ENCODE measurements at places on chromosomes 7 and 10.
A peak's percentile ranks its signal among the peaks of the same experiment; 100 is the strongest.

GRCh38 chr10:111103196-111103840, 26.5 kb downstream of the ADRA2A start:
- no peak for DNase-seq

GRCh38 chr10:3948843-3949242, 163.8 kb upstream of the KLF6 start:
- DNase-seq, result no peak

DNA sequence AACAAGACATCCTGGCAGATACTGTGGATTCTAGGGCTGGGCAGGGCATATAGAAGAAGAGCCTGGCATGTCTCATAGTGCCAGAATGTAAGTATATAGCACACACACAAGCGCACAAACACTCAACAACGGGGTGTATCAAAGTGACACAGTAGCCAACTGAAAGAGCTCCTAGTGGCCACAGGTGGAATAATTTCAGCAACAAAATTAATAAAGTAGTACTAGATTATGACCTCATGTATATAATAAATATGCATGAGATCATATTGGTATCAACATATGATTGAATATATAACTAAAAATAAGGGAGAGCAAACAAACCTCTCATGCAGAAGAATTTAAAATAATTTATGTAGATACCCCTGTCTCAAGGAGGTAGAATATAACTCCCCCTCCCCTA, 72.4 kb upstream of the CXCL12 start:
- no peak for DNase-seq

- DNase-seq, result peak; percentile 58
These were observed 657 bp downstream of the HACD1 start for GRCh38 chr10:17616403-17617030.

DNA sequence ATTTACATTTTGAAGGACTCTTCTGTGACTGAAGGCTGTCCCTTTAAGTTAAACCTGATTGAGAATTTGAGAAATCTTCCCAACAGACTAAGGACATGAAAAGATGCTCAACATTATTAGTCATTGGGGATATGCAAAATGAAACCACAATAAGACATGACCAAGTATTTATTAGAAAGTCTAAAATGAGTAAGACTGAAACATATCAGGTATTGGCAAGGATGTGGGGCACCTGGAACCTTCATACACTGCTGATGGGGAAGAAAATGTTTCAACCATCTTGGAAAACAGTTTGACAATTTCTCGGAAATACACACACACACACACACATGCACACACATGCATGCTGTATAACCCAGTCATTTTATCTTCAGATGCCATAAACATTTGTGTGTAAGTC, 132.1 kb upstream of the CDK6 start:
- DNase-seq, result no peak

- no peak for DNase-seq
These were observed 141.9 kb upstream of the KLF6 start for GRCh38 chr10:3926675-3927525.

GRCh38 chr7:68295386-68295785, 1298.8 kb downstream of the TYW1 start:
- DNase-seq, result no peak

- no peak for DNase-seq
These were observed 14.2 kb downstream of the VTI1A start for GRCh38 chr10:112461029-112461887.

DNA sequence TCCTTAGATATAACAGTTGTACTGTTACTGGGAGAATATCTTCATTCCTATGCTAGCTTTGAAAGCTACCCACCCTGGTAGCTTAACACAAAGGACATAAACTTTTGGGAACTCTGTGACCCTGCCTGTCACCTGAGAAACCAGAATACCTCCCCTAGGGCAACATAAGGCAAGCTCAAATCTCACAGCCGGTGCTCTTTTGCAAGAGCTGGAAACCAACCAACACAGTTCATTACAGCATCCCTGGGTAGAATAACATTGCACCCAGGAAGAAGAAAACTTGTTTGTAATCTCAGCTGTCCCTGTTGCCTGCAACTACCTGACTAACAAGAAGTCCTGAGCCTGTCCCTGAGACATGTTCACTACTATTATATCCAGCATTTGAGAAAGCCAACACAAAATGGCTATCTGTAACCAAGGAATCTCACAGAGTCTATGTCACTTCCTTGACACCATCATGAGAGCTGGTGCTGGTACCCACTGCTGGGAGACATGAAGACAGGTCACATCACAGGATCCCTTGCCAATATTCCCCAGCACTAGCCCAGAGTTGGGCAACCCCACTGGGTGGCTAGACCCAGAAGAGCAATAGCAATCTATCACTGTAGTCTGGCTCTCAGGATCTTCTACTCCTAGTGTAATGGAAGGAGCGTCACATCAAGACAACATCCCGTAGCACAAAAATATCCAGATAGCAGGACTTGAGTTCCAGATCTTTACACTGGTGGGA, 31.3 kb downstream of the AKR1C3 start:
- no peak for DNase-seq

- DNase-seq, result no peak
These were observed 27.8 kb downstream of the ABI1 start for GRCh38 chr10:26832960-26833359.

- no peak for DNase-seq
These were observed 2.7 kb downstream of the AOC1 start for GRCh38 chr7:150855046-150855445.

DNA sequence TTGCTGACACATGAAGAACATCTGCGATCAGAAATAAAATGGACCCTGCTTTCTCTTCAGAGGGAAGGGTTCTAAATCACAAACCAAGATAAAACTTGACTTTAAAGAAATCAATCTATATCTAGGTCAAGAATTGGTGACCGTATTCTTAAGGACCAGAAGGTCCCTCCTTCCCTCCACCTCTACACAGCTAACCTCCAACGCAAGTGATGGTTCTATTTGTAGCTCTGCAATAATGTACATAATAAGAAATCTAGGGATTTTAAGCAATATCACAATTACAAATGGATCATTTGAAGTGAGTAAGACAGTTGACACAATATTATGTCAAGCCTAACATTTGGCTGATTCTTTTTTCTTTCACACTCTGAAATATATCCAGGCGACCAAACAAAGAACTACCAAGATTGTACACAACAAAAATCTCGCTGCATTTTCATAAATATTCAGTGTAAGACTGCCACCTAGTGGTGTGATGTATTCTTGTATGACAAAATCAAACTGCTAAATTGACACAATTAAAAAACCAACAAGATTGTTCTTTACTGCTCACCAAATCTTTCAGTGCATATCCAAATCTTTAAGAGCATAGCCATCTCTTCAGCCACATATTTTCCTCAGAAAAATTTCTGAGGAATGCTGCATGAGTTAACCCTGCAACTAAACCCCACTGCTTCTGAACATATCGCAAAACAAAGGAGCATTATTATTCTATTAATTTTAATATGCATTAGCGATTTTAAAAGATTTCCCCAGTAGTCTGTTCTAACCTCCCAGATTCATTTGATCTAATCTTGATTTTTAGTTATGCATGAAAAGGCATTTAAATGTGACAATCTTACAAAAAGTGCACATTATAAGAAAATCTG, 44.5 kb downstream of the ICA1 start:
- DNase-seq, result no peak

DNA sequence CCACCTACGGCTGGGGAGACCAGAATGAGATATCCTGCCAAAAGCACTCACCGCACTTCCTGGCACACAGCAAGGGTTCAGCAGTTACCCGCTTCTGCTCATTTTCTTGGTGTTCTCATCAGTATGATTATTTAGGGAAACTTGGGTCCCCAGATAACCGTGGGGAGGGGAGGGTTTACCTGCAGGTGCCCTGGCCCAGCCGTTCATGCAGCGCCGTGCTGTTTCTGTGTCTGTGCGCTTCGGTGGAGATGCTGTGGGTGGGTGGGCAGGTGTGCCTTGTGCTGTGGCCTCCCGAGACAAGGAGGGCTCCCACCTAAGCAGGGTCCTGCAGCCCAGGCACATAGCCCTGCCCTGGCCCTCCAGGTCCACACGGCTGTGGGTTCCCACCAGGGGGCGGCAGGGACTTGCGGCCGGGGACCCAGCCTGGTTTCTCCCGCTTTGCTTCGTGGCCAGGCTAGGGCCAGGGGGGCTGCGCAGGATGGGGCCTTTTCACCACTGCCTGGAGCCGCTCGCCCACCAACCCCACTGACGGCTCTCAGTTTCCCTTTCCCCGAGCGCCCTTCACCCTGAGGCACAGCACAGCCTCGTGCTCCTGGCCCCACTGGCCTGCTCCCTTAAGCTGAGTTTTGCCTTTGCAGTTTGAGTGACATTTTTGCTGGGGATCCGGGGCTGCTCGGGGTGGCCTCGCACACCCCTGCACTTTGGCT, 78.5 kb downstream of the LHPP start:
- DNase-seq, result peak; percentile 69

DNA sequence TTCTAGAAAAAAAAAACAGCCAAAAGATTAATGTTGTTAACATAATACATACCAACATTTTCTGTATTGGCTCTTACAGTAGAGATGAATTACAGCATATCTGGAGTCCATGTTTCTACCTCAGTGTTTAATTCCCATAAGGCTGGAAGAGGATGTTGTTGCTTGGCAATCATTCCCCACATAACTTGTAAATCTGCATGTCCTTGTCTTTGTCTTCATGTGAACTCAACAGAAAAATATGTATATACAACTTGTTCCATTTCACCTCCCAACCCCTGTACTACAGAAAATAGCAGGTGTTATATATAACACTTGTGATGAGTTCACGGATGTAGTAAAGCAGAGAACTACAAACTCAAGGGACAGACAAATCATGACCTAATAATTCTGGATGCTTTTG, 160.9 kb upstream of the SEMA3C start:
- DNase-seq, result no peak

DNA sequence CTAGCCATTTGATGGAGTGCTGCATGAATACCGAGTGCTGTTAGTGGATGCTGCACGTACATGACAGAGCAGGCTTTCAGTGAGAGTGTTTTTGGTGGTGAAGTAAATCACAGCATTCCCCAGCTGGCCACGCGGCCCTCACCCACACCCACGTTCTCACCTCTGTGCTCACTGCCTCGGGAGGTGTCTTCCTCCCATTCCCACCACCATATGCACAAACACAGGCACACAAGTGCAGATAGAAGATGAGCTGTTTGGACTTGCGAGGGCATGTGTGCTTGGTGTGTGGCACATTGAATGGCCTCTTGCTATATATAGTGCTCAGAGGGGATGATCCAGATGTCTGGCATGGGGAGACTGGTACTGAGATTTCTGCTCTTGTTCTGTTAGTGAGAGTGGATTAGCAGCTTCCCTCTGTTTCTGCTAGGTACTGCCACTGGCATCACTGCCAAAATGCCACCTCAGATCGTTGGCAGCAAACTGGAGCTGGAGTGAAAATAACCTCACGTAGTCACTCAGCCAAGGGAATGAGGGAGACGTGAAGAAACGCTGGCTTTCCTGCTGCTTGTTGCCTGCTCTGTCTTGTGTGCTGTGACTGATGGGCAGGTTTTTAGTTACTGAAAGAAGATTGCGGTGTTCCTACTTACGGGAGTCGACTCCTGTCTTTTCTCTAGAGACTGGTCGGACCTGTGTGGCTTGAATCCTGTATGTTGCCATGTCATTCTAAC, 19.1 kb downstream of the DNAJB6 start:
- no peak for DNase-seq

- DNase-seq, result no peak
These were observed 550.6 kb downstream of the DNAJB6 start for GRCh38 chr7:157887400-157887799.

- DNase-seq, result no peak
These were observed 163.8 kb downstream of the SVIL start for GRCh38 chr10:29470843-29471543.
